ENCODE measurements at places on chromosomes 2 and 18. TPM values are rescaled to one million over a fixed set of nuclear protein-coding genes. Genes with fewer than 3 reads are reported as not detected.

- DNase-seq = peak; percentile 53
Observed at GRCh38 chr18:23920054-23920453, 94.5 kb upstream of the TTC39C start.

GRCh38 chr2:11290713-11291112 is 53.7 kb downstream of the ROCK2 start:
- DNase-seq = no peak

DNA sequence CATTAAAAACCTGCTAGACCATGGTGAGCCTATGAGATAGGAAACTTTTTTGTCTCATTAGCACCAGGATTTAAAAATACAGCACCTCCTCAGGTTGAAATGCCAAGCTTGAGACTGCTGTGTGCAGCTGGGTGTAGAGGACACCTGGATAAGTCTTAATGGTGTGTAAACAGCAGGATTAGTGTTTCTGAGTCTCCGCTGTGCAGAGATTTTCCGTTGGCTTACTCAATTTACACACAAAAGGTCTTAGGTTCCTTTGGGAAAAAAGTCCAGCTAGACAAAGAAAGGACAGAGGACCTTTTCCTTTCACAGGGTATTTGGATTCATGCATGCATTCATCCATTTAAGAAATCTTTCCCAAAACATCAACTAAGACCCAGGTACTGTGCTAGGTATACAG is 168.1 kb downstream of the NRXN1 start:
- DNase-seq = no peak

RFX8 gene
- not detected for total RNA-seq

GRCh38 chr2:54497763-54498680 is 41.9 kb downstream of the SPTBN1 start:
- DNase-seq = no peak

TNFAIP6 gene
- total RNA-seq = not detected

- no peak for DNase-seq
Observed at GRCh38 chr2:62723253-62723652, 17.7 kb downstream of the EHBP1 start.
